Esophagus squamous epithelium (tissue), 5 donors: ENCODE measurements at places on chromosomes 7 and 10.

DNA sequence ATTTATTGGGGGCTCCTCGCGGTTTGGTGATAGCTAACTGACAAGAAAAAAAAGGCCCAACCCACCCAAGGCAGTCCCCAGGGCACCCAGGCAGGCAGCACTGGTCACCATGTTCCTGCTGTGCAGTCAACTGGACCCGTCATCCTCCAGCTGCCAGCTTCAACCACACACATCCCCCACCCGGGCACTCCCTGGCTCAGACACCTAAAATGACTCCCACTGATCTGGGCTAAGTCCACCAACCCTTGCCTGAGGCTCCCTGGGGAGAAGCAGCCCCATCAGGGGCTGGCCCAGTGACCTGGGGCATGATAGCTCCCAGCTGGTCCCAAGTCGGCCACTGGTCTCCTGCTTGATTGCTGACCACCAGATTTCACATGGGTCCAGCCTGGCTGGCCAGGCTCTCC is 161.8 kb downstream of the NRF1 start:
- DNase-seq: no peak

- DNase-seq: no peak
Observed at GRCh38 chr7:87982116-87982515, 48.1 kb downstream of the ADAM22 start.

DNA sequence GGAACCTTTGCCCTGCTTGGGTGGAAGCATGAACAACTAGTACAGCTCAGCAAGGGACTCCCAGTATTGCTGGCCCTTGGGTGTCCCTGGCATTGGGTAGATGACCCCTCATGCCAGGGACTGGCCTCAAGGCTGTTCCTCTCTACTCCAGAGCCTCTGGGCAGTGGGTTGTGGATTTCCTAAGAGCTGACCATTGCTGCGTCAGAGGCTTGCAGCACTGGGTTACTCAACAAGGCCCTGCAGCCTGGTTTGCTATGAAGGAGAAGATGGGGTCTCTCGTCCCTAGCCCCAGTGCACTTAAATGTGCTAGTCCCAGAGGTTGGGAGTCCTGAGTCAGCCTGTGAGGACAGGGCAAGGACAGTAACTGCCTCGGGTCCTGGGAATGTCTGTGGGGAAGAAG is 2.5 kb downstream of the VSIR start:
- no peak for DNase-seq

- no peak for DNase-seq
Observed at GRCh38 chr7:105268511-105269392, 120.0 kb downstream of the SRPK2 start.

DNA sequence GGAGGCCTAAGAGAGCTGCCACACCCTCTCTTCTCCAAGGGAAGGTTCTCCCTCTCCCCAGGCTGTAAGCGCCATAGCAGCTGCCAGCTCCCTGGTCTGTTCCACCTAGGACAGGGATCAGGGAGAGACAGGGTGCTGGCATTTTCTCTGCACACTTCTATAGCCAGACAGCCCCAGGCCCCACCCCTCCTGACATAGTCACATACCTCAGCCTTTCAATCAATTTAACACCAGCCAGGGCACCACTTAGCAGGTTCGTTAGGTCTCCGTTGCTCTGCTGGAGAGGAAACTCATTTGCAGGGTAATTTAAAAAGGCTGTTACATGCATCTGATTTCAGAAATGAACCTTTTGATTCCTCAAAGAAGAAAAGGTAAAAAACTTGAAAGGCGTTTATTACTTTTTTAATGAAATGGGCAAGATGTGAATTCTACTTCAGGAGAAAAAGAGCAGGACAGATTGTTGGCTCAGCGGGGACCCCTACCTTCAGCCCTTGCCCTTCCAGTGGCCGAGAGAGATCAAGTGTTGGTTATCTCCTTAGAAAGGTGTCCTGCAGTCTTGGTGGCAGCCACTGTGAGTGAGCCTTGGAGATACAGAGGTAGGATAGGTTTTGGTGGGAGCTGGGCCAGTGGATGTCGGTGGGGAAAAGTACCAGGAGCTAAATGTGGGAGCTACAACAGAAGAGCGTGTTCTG is 180.5 kb upstream of the GALNT17 start:
- DNase-seq: no peak

- no peak for DNase-seq
Observed at GRCh38 chr10:37403776-37404175, 278.4 kb downstream of the ANKRD30A start.

- no peak for DNase-seq
Observed at GRCh38 chr10:7417103-7417623, 6.3 kb upstream of the SFMBT2 start.

- no peak for DNase-seq
Observed at GRCh38 chr10:72336259-72337038, 18.3 kb downstream of the DNAJB12 start.

DNA sequence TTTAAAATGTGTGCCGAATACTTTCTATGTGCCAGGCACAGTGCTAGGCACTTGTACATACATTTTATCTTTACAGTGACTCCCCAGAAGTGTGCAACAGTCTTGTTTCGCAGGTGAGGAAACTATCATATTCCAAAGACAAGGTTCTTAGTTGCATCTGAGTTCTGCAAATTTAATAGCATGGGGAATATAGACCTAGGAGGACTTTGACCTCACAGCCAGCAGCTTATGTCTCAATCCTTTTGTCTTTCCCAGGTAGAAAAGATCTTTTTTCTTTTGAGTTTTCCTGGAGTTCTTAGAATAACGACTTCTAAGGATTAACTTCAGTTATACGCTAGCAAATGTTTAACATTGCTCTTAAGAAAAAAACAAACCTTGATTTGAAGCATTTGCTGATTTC is 482.8 kb upstream of the ZMIZ1 start:
- DNase-seq: no peak

DNA sequence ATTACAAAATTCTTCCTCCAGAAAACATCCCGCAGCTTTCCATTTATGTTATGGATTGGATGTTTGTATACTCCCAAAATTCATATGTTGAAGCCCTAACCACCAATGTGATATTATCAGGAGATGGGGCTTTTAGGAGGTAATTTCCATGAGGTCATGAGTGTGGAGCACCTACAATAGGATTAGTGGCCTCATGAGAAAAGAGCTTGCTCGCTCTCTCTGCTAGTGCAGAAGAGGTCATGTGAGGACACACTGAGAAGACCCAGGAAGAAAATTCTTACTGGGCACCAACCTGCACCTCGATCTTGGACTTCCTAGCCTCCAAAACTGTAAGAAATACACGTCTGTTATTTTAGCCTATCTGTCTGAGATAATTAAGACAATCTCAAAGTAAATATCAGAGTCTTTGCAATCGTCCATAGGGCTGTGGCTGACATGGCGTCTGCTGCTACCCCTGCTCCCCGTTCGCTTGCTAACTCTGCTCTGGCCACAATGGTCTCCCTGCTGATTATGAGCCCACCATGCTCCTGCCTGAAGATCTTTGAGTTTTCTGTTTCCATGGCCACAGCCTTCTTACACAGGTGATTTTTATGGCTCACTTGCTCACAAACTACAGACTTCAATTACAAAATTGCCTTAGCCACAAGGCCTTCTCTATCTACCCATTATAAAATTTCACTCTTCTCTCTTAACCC is 333.3 kb downstream of the CACNA2D1 start:
- no peak for DNase-seq

- no peak for DNase-seq
Observed at GRCh38 chr10:113930482-113931057, 76.1 kb downstream of the NHLRC2 start.

DNA sequence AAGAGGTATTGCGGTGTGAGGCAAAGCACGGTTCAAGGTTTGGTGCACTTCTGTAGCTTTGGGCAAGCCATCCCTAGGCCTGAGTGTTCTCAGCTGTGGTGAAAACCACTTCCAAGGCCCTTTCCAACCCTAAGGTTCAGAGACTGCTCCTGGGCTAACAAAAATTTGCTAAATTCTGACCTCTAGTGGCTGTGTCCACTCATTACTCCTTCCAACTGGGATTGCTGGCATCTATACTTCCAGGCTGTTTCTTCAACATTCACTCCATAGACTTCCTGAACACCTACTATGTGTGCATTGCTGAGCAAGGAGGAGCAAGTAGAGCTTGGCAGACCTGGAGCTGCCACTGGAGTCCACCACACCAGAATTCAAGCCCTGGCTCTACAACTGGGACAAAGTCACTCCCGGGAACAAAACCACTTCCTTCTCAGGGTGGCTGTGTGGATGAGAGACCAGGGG is 29.3 kb upstream of the SH3PXD2A start:
- no peak for DNase-seq

DNA sequence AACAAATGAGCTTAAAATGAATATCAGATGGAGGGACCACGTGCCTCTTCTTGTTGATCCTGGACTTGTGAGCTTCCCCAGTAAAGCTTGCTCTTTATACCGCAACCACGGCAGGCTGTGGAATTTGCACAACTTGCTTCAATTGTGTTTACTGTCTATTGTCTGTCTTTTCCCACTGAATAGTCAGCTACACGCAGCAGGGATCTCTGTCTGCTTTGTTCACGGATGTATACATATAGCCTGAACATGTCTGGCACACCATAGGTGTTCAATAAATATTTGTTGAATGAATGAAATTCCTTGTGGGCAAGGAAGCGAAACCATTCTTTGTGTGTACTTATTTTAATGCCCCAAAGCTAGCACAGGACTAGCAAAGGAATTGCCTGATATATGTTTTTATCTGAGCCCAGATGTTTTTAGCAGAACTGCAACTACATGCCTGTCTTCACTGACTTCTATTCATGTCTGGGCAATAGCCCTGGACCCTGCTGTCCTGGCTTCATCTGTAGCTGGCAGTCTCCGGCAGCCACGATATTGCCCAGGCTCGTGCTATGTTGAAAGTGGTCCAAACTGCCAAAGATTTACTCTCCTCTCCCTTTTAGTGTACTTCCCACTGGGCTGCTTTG is 29.9 kb upstream of the IFRD1 start:
- DNase-seq: no peak

DNA sequence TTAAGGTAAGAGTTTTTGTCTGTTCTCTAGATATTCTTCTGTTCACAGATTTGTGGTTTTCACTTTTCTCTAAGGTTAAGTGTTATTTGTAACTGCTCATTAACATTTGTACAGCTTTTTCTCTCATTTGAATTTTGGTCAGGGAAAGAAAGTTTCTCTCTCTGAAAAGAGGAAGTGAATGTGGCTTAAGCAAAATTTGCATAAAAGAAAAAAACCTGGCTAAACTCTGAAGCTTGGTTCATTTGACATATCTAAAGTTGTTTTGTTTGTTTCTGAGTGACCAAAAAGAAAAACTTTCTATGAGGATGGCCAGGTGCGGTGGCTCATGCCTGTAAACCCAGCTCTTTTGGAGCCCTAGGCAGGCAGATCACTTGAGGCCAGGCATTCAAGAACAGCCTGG is 22.0 kb upstream of the SLC26A4 start:
- DNase-seq: no peak

DNA sequence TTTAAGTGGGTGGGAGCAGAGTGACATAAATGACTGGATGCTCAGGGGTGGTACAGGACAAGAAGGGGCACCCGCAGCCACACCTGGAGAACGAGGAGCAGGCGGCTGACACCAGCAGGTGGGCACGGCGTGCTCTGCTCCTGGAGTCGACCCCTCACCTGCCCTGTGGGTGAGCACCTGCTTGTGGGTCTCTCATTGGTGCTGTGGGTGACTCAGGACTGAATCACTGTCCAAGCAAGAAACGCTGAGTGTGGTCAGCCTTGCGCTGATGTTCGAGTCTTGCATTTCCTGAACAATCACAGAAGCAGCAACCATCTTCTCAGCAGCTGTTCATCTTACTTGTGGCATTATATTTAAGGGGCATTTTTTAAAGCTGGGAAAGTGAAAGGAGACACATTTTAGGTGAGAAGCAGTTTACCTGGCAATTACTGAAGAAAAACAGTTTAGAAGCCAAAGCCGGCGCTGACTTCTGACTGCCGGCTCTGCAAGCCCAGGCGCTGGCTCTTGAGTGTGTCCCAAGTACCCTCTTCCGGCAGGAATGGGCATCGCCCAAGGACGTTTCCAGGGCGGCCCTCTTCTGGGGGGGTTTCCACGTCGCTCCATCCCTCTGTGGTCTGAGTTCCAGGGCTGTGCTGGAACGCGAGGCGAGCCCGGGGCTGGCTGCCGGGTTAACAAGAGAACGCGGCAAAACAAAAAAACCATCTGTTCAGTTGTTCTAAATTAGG is 145.2 kb upstream of the PFKP start:
- no peak for DNase-seq

GRCh38 chr10:130472236-130472635 is 336.0 kb downstream of the GLRX3 start:
- DNase-seq: no peak
